Activated naive CD8-positive, alpha-beta T cell treated with anti-CD3 and anti-CD28 coated beads, Interleukin-2, amount 50 U/mL, for 24 hours (primary cell): ENCODE measurements at places on chromosomes 5 and 9.
A peak's percentile ranks its signal among the peaks of the same experiment; 100 is the strongest.

GRCh38 chr9:35923927-35924763 lies 14.9 kb downstream of the SPAAR start:
- DNase-seq, result peak; percentile 25

DNA sequence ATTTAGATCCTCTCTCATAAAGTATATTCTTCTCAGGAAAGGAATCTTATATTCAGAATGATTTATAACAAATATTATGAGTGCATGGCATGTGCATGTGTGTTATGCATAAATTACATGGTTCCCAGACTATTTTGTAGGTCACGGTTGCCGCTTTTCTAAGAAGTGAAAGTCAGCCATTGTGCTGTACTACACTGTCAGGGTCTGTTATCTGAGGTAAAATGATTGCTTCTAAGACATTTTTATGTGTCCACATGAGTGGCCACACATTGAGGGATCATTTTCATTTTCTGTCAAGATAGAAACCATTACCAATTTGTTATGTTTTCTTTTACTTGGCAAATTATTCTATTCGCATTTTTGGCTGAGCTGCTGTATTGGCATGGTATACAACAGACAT lies 210.8 kb downstream of the CWC27 start:
- no peak for DNase-seq

GRCh38 chr9:136726631-136727191 lies 14.3 kb downstream of the DIPK1B start:
- DNase-seq, result peak; percentile 36

DNA sequence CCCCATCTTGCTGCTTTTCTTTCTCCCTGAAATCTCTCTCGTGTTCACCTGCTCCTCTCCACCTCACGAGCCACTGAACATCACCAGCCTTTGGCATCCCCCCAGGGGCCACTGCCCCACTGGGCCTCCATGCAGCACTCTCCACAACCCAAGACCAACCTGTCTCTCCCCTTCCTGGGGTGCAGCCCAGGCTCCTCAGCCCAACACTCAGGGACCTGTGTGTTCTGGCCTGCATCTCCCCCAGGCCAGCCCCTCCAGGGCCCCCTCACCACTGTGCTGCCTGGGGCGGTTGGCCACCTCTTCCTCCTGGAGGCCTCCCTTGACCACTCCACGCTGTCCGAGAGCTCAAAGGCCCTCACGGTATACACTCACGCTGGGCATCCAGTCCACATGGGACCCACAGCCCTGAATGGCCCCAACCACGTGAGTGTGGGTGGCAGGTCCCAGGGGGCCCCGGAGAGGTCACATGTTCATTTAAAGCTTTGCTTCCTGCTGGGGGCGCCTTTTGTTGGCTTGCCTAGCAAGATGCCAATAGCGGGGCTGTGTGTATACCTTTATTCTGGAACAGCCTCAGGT lies 453 bp upstream of the DOK3 start:
- DNase-seq, result no peak

DNA sequence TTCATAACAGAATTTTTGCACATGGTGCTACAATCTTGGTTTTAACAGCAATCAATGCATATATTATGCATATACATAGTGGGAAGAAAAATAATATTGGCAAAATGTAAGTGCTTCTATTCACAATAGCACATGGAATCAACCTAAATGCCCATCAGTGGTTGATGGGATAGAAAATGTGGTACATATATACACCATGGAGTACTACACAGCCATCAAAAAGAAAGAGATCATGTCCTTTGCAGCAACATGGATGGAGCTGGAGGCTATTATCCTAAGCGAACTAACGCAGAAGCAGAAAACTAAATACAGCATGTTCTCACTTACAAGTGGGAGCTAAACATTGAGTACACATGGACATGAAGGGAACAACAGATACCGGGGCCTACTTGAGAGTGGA lies 37.2 kb upstream of the TLX3 start:
- DNase-seq, result no peak

- no peak for DNase-seq
Measured at GRCh38 chr9:38416461-38416860, 7.8 kb downstream of the IGFBPL1 start.

GRCh38 chr5:36507332-36507952 lies 99.0 kb upstream of the SLC1A3 start:
- peak; percentile 81 for DNase-seq
